ENCODE measurements at places on chromosomes 2 and 18.

DNA sequence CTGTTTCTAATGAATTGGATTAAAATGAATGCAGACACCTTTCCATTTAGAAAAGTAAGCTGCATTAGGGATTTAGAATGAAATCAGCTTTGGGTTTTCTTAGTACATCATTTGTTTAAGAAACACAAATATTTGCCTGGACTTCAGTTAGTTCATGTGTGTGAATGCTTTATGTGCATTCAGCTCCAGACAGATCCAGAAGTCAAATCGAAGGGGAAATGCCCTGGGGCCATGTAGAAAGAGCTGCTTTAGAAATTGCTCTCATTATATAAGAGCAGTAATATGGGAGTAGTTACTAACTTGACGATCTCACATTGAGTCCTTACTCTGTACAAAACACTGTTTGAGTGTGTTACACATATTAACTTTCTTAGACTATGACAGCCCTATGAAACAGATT is 88.0 kb upstream of the TTC39C start:
- DNase-seq: no peak

GRCh38 chr18:457140-457519 is 43.4 kb downstream of the COLEC12 start:
- DNase-seq: no peak

DNA sequence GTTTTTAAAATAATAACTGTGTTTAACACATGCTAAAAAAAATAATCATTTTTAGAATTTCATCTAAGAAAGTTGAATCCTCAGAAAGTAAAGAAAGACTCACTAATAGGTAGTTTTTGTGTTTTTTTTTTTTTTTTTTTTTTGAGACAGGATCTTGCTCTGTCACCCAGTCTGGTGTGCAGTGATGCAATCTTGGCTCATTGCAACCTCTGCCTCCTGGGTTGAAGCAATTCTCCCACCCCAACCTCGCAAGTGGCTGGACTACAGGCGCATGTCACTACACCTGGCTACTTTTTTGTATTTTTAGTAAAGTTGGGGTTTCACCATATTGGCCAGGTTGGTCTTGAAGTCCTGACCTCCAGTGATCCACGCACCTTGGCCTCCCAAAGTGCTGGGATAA is 7.1 kb downstream of the CKAP2L start:
- no peak for DNase-seq

DNA sequence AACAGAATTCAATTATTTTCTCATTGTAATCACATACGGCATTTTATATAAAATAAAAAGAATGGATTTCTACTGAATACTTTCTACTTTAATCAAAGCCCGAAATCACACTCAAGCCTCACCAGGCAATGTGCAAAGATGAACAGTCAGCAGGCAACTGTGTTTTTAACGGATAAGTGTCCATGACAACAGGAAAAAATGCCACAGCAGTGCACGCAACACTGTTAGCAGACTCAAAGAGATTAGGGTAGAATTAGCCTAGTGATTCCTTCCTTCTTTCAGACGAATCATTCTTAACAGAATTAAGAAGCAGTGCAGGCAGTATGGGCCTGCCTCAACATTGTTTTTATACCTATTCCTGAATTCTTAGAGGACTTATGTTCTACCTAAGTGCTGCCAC is 135.6 kb downstream of the CDH2 start:
- DNase-seq: no peak

GRCh38 chr2:99697811-99698568 is 208.2 kb upstream of the REV1 start:
- no peak for DNase-seq

GRCh38 chr2:216216951-216217903 is 108.1 kb downstream of the XRCC5 start:
- DNase-seq: no peak

DNA sequence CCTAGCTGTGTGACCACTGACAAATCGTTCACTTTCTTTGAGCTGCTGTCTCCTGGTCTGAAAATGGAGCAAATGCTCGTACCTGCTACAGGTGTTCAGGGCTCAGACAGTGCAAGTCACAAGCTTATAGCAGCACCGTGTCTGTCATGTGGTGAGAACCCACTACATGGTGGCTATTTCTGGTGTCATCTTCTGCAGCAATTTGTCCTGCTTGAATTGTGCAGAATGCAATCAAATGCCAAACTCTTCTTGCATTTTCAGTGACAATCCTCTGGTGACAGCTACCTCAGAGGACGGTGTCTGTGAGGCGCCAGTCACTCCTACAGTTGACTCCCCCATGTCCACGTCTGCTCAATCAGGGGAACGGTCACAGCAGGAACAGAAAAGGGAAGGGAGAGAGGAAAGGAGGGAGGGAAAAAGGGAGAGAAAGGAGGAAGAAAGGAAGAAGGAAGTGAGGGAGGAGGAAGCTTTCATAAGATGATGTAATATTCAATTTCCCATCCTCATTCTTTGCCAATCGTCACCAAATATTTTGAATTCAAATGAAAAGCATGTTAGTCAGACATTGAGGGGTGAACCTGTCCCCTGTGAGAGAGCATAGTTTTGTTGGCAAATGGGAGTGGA is 122.2 kb downstream of the BCL2 start:
- no peak for DNase-seq

DNA sequence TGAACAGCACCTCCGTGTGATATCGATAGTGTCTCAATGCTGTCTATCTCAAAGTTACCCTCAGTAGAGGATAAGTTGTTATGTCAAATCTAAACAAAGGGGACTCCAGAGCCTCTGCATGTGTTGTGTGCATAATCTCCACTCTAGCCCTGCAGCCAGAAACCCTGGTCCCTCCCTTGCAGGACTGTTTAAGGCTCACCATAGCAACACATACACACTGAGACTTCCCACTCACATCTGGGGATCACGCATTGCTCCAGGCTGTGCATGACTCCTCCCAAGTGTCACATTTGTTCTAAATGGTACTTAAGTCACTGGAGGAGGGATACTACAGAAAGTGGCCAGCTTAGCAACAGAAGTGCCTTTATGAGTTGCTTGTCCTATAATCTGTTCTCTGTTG is 258.6 kb upstream of the CRIM1 start:
- no peak for DNase-seq

DNA sequence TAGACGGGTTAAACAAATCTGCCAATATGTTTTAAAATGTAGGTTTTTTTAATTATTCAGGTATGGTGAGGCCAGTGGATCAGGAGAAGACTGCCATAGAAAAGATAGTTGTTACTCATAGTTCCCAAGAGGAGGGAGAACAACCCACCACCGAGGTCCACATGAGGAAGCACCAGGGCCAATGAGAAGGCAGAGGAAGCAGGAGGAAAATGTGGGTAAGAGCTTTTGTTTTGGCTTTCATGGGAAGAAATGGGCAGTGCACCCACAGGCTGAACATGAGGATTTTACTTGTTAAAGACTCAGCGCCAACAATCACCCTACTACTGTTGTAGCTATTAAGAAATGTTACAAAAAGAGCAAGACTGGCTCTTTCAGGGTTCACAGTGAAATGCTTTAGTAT is 191.8 kb upstream of the HNMT start:
- DNase-seq: no peak

DNA sequence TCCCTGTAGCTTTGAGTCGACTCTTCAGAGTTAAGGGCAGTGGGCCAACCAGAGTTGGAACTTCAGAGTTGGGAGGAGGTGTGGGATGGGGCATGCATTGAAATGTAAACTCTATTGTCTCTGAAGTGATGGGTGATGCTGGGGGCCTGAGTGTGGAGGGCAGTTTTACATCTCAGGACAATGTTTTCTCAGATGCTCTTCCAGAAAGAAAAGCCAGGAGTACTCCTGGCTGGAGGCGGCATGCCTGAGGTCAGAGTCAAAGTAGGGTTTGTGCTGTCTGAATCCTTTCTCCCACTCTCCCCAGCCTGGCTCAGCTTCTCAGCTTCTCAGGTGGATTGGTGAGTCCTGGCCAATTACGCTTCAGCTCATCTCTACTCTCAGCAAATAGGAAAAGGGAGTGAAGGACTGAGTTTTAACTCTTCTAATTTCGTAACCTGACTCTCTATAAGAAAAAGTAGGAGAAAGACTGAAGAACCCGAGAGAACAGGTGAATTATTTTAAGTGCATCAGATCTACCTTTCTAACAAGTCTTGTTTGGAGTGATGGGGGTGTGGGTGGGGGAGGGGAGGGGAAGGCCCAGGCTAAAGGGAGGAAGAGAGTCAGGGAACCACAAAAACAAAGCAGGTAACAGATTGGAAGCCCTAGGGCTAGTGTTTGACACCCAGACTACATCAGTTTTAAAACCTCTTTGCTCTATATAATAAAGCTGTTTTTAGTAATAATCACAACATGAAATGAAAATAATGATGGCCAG is 107.5 kb upstream of the PELI1 start:
- DNase-seq: no peak

DNA sequence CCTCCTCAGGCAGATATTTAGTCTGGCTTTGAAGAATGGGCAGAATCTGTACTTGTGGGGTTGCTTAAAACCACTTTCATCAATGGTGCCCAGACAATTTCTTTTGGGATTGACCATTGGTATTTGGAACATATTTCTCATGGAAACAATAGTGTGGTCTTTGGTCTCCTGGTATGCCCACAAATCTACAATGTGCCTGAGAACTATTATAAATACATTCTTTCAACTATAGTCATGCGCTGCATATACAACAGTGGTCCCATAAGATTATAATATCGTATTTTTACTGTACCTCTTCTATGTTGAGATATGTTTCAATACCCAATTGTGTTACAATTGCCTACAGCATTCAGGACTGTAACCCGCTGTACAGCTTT is 34.8 kb upstream of the PPP4R1 start:
- no peak for DNase-seq

GRCh38 chr2:195531754-195532153 is 125.3 kb upstream of the SLC39A10 start:
- no peak for DNase-seq

GRCh38 chr2:43708891-43709290 is 32.7 kb upstream of the C1GALT1C1L start:
- DNase-seq: no peak

DNA sequence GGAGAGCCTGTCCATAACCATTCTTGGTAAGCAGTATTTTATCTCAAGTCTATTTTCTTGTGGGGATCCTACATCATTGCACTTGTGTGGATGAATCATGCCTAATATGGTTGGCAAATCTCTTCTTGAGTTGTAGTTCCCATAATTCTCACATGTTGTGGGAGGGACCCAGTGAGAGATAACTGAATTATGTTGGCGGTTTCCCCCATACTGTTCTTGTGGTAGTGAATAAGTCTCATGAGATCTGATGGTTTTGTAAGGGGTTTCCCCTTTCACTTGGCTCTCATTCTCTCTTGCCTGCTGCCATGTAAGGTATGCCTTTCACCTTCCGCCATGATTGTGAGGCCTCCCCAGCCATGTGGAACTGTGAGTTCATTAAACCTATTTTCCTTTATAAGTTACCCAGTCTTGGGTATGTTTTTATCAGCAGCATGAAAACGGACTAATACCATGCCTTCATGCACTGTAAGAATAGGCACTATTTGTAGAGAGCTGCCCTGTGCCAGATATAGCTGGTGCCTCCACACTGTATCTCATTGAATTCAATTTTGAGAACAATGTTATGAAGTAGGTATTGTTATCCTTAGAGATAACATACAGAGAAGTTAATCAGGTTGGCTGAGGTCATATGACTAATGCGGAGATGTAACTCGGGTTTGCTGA is 148.3 kb downstream of the PLCL1 start:
- no peak for DNase-seq

DNA sequence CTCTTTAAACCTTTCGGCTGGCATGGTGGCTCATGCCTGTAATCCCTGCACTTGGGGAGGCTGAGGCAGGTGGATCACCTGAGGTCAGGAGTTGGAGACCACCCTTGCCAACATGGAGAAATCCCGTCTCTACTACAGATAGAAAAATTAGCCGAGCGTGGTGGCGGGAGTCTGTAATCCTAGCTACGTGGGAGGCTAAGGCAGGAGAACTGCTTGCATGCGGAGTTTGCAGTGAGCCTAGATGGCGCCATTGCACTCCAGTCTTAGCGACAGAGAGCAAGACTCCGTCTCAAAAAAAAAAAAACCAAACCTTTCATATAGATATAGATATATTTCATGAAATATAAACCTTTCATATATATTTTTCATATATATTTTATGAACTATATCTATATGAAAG is 864.7 kb downstream of the TRIB2 start:
- DNase-seq: no peak

DNA sequence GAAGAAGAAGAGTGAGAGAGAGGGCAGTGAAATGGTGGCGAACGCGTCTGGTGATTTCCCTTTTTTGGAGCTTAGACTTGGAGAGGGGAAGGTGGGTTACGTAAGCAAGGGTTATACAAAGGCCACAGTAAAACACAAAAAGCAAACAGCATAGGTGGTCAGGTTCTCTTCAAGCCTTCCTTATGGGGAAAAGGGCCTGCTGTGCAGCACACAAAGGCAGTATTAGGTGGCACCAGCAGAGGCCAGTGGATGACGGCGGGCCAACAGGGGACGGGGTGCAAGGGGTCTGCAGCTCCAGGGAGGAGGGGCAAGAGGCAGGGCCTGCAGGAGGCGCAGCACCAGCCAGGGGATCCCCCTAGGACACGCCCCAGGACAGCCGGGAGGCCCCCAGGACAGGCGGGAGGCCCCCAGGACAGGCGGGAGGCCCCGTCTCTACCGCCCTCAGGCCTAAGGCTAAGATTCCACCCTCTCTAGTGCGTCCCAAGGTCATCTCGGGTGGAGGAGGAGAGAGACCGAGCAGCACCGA is 32.6 kb upstream of the NPC1 start:
- DNase-seq: no peak

Data from activated naive CD8-positive, alpha-beta T cell treated with anti-CD3 and anti-CD28 coated beads, Interleukin-2, amount 10 ng/mL, durations not matched to agents 7 days and 5 days (primary cell).